Fibroblast of skin of right quadriceps (primary cell): ENCODE measurements at places on chromosomes 6 and 20.

DNA sequence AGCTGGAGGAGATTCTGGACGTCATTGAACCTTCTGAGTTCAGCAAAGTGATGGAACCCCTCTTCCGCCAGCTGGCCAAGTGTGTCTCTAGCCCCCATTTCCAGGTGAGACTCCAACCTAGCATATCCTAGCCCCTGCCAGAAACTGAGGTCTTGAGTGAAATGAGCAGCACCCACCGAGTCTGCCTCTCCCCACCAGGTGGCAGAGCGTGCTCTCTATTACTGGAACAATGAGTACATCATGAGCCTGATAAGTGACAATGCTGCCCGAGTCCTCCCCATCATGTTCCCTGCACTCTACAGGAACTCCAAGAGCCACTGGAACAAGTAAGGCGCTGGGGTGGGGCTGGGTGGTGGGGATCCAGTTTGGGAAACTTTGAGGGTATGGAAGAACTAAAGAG lies 4.6 kb downstream of the MEA1 start:
- DNase-seq = no peak

DNA sequence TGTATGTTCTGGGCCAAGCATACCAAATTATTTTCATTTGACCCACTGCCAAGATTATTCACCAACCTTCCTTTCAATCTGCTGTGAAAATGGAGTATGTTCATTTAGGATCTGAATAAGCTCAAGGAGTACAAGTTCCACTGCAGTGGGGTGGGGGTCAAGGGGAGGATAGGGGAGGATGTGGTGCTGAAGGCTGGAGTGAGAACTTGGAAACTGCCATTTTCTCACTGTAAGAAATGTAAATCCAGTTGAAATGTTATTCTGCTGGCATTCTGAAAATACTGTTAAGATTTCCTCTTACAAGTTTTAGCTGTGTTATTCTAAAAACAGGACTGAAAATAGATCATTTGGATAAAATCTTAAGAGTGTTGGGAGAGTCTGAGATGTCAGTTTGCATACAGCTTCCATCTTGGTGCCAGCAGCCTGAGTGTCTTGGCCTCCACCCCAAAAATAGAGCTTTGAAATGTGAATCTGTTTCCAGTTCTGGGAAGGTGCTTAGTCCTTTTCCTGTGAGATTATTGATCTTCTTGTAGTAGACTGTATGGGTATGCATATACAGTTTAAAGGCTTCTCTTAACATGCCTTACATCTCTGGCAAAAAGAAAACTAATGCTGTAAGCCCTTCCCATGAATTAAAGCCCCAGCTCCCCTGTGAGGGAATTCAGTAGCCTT lies 84.3 kb downstream of the CTNNBL1 start:
- no peak for DNase-seq

DNA sequence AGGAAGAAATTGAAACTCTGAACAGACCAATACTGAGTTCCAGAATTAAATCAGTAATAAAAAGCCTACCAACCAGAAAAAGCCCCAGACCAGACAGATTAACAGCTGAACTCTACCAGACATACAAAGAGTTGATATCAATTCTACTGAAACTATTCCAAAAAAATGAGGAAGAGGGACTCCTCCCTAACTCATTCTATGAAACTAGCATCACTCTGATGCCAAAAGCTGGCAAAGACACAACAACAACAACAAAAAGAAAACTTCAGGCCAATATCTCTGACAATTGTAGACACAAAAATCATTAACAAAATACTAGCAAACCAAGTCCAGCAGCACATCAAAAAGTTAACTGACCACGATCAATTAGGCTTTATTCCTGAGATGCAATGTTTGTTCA lies 246.0 kb upstream of the RUNX2 start:
- DNase-seq = no peak

- peak; percentile 57 for DNase-seq
These were observed 58.4 kb upstream of the ARID1B start for GRCh38 chr6:156718647-156719394.

GRCh38 chr6:66128656-66129055 lies 421.6 kb upstream of the EYS start:
- DNase-seq = no peak

DNA sequence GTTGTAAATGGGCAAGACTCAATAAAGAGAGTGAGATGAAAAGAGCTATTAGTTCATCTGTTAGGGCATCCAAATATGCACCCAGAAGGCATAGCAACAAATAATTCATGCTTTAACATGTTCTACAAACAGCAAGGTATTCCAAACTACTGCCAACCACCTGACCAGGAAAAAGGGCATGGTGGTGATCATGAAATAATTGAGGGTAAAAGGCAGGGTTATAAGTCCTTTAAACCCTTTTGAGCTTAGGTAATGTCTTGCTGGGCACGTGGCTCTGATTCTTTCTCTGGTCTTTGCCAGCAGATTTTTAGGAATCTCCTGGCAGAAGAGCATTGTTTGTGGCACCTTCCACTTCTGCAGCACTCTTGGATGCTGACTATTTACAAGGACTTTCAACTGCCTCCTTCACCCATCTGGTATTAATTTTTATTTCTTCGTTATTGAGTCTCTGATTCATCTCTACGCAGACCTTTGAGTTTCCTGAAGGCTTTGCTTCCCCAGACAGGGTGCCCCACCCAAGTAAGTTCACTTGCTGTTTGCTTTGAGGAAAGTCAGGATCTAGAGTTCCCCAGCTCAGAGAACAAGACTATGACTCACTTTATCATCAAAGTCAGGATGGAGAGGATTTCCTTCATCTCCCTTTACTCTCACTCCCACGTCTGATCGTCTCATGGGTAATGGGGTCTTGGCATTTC lies 83.4 kb upstream of the NEDD9 start:
- DNase-seq = peak; percentile 98

DNA sequence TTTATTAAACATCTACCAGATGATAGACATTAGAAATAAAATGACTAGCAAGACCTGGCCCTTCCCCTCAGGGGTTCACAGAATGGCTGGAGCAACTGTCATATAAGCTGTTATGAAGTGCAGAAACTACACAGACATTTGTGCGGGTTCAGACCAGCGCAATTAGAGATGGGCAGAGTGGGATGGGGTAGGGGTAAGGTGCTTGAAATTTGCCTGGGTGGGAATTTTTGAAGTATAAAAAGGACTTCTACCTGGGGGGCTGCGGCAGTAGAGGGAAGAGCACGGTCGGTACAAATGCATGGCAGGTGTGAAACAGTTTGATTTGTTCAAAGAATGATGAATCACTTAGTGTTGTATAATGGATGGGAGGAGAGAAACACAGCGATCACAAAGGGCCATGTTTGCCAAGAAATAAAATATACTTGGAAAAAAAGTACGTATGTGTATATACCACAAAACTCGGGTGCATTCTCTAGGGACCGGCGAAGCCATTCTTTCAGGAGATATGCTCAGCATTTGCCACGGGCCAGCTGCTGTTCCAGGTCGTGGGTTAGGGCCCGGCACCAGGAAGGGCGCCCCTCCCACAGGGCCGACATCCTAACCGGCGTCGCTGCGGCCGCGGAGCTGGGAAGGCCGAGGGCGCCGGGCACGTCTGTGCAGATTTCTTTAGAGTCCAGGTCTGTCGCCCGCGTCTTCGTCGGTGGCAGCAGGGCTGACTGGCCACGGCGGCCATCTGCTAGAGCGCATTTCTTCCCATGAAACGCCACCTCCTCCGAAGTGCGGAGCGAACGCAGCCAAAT lies 809 bp upstream of the NOL7 start:
- peak; percentile 4 for DNase-seq

- DNase-seq = no peak
These were observed 125.8 kb upstream of the NXT1 start for GRCh38 chr20:23224806-23225205.

GRCh38 chr20:47033665-47034064 lies 139.0 kb downstream of the EYA2 start:
- no peak for DNase-seq

- no peak for DNase-seq
These were observed 121.8 kb downstream of the AKAP7 start for GRCh38 chr6:131257104-131257503.

DNA sequence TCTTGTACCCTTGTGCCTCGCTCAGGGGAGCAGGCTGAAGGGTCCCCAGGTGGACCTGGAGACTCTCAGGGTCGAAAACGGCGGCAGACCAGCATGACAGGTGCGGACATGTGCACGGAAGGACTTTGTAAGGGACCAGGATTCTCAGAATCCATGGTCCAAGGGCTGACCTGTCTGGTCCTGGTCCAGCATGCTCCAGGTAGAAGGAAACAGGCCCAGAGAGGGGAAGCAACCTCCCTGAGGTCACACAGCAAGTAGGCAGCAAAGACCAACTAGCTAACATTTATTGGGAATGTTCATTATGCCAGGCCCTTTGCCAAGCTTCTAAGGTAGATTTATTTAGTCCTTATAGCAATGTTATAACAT lies 5.9 kb downstream of the CDKN1A start:
- no peak for DNase-seq

GRCh38 chr6:151313066-151313491 lies 73.3 kb downstream of the AKAP12 start:
- no peak for DNase-seq

- no peak for DNase-seq
These were observed 18.5 kb upstream of the CEP43 start for GRCh38 chr6:166980738-166981137.

DNA sequence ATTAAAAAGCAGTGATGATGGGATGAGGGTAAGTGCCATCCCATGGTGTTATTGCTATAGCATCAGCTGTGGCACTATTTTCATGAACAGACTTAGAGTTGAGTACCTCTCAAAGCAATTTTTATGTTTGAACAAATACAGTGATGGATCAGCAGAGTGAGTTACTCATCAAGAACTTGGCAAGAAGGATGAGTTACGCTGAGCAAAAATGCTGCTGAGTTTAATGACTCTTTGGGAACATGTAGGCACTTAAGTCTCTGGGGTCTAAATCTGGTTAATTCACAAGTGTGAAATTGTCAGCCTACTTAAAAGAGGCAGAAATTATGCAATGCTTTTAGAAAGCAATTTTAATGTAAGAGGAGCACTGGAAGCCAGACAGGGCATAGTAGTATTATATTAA lies 78.5 kb upstream of the AHI1 start:
- peak; percentile 92 for DNase-seq

GRCh38 chr20:25226433-25227316 lies 21.2 kb upstream of the PYGB start:
- no peak for DNase-seq

- no peak for DNase-seq
These were observed 19.1 kb upstream of the TFB1M start for GRCh38 chr6:155333414-155333813.

- no peak for DNase-seq
These were observed 735 bp upstream of the MOG start for GRCh38 chr6:29656157-29656556.

GRCh38 chr20:60869087-60869486 lies 383.0 kb upstream of the CDH4 start:
- DNase-seq = no peak

- peak; percentile 36 for DNase-seq
These were observed 482.2 kb upstream of the RNF217 start for GRCh38 chr6:124479991-124480430.

- DNase-seq = no peak
These were observed 313.4 kb upstream of the MOCS1 start for GRCh38 chr6:40247516-40248115.

- DNase-seq = no peak
These were observed 381.0 kb upstream of the SULF2 start for GRCh38 chr20:48166082-48166835.

GRCh38 chr6:33343953-33344611 lies 26.5 kb upstream of the ZBTB22 start:
- no peak for DNase-seq

- no peak for DNase-seq
These were observed 557.6 kb downstream of the QKI start for GRCh38 chr6:163971841-163972838.

- DNase-seq = peak; percentile 80
These were observed 197.2 kb upstream of the SOX4 start for GRCh38 chr6:21396313-21396712.

- no peak for DNase-seq
These were observed 513.3 kb downstream of the HAO1 start for GRCh38 chr20:7426890-7427496.

DNA sequence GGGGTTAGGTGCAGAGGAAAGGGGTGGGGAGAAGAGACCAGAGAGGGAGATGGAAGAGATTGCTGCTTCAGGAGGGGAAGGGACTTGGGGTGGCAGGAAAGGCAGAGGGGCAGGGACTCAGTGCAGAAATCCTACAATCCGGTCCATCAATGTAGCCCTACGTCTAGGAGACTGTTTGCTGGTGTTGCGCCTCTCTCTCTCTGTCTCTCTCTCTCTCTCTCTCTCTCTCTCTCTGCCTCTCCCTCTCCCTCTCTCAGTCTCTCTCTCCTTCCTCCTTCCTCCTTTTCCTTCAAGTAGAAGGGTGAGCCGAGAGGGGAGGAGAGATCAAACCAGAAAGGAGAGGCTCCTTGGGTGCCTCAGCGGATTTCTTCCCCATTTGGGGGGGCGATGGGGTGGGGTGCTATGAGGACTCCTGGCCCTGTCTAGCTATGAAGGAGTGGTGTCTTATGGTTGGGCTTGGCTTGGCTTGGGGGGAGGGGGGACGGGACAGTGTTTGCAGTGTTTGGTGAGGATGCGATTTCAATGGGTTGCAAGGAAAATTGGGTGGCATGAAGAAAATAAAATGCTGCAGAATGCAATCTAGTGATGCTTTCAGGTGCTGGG lies 181.2 kb downstream of the TBXT start:
- no peak for DNase-seq

- DNase-seq = no peak
These were observed 1.7 kb downstream of the BTN3A3 start for GRCh38 chr6:26441977-26442376.

DNA sequence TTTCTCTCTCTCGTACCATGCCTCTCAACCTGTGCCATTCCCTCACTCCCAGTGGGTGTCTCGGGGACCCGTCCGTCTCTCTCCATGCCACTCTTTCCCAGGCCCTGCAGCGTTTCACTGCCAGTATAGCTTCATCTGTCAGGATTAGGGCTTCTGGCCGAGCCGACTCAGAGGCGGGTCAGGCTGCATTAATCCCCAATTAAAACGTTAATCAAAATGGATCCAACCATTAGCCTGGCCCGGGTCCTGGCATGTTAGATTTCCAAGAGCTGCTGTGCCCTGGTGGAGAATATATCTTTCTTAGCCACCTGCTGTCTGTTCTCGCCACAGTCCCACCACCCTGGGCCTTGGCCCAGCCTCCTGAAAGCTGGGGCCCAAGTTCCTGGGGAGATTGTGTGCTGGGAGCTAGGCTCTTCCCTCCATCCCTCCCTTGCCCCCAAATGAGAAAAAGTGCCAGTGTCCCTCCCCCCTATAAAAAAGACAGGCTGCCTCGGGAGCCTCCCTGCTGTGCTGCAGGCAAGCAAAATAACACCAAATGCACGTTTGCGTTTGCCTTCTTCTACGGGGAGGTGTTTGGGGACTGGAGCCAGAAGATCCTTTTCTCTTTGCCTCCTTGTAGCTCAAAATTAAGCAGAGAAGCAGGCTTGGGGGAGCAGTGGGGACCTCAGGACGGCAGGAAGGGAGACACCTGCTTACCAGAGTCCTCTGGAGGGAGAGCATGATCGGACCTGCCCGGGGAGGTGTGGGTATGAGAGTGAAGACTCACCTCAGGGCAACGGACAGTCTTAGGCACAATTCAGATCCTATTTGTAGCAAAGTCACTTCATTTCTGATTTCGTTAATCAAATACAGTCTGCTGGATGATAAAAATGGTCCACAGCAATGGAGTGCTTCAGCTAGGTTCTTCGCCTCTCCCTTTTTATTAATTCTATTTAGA lies 3.0 kb downstream of the KCNG1 start:
- no peak for DNase-seq

GRCh38 chr6:165986914-165987482 lies 180.7 kb downstream of the TBXT start:
- DNase-seq = no peak

GRCh38 chr6:25138934-25139415 lies 140.2 kb upstream of the CARMIL1 start:
- DNase-seq = peak; percentile 10

GRCh38 chr6:165847407-165848085 lies 184.5 kb upstream of the PDE10A start:
- no peak for DNase-seq
